Frontal cortex (tissue), 4 donors: ENCODE measurements at places on chromosomes 1 and 21. TPM values are rescaled to one million over a fixed set of nuclear protein-coding genes. Genes with fewer than 3 reads are reported as not detected.

MANEAL gene
- total RNA-seq = 28.9 TPM

NGF gene
- 0.82 TPM for total RNA-seq

- no peak for DNase-seq
These were observed 20.9 kb downstream of the SDC3 start for GRCh38 chr1:30887485-30888315.

GRCh38 chr1:175802407-175803123 lies 59.2 kb upstream of the TNR start:
- DNase-seq = no peak

GRCh38 chr1:226063977-226064815 lies 1.7 kb downstream of the H3-3A start:
- DNase-seq = no peak

GRCh38 chr21:36735201-36735515 lies 36.2 kb downstream of the SIM2 start:
- DNase-seq = no peak
